ENCODE measurements at places on chromosomes 3 and 15.

DNA sequence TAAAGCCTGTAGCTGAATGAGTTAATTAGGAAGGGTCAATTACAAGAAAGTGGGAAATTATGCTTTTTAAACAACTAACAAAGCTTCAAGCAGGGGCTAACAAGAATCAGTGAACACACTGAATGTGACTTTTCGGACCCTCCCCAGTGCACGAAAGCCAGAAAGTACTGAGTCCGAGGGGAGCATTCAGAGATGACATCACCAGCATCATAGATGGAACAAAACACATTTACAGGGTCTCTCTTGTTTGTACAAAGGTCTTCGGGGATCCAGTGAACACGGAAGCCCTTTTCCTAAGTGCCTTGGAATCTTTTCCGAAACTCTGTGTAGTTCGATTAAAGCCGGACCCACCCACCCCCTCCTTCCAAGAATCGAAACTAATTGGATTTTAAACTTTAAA is 829 bp downstream of the DCP1A start:
- DNase-seq, result no peak

DNA sequence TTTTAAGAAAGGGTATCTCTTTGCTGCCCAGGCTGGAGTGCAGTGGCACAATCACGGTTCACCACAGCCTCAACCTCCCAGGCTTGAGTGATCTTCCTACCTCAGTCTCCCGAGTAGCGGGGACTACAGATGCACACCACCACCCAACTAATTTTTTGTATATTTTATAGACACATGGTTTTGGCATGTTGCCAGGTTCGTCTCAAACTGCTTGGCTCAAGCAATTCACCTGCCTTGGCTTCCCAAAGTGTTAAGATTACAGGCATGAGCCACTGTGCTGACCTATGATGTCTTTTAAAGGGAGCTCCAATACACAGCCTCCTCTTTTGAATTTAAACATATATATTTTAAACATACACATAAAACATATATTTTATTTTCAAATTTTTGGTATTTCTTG is 60.9 kb downstream of the SLC9C1 start:
- no peak for DNase-seq

DNA sequence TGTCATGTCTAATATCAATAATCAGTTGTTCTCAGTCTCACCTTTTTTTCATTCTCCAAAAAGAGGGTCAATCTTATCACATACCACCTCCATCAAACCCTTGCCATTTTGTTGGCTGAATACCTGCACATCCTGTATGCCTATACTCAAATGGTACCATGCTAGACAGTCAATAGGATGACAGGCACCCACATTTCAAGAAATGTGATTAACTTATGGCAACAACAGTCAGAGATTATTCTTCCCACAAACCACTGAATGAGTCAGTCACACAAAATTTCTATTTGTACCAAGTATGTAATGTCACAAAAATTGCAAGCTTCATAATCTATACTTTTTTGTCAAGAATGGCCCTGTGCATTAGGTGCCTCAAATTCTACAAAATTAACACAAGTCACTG is 5.1 kb upstream of the SLC27A2 start:
- no peak for DNase-seq

DNA sequence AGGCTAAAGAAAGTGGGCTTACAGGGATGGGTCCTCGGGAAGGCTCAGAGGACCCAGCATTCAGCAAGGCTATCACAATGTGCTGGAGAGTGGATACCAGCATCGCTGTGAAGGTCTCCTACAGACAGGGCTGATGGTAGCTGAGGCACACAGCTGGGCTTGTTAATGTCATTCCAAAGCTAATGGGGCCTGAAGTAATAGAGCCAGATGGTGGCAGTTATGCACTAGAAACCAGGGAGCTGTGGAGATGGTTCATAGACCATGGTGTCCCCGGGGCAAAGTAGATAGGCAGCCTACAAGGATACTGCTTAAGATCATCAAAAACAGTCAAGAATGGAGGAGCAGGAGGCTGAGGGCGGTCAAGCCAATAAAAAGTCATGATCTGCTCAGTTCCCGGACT is 24.8 kb upstream of the BOC start:
- no peak for DNase-seq
